ENCODE measurements at places on chromosomes 12 and 14.

DNA sequence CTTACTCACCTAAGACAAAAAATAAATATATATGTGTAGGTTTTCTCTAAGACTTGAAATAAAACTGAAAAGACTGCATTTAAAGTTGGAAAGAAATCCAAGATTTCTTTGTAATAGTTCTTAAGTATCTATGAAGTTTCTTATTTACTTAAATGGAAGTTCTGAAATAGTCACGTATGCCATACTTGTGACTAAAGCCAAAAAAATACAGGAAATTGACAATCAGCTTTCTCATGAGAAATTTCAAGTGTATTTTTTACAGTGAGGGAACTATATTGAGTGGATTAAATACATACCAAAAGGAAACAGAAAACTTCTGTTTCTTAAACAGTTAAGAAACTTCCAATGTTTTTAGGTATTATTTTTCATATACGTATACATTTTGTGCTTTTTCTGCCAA, 188.1 kb downstream of the DPY19L2 start:
- no peak for DNase-seq

DNA sequence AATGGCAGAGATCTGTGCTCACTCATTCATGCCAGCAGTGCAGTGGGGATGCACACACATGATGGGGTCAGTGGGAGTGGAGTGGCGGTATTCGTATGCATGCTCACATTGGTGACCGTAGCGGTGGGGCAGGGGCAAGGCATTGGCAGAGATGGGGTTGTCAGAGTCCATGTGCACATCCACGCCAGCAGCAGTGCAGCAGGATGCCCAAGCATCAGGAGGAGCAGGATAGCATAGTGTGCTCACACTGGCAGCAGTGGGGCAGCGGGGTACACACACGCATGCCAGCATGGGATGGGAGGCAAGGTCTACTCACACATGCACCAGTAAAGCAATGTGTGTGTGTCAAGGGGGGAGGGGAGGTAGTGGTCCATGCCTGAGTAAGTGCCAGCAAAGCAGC, 89.4 kb upstream of the GARIN6 start:
- peak; percentile 35 for DNase-seq

GRCh38 chr12:72673853-72674252, 401.7 kb downstream of the TRHDE start:
- DNase-seq = no peak

GRCh38 chr14:81826081-81826480, 292.4 kb upstream of the SEL1L start:
- no peak for DNase-seq

GRCh38 chr14:59482541-59483331, 1.5 kb downstream of the L3HYPDH start:
- DNase-seq = no peak

GRCh38 chr12:104910196-104910840, 47.8 kb downstream of the SLC41A2 start:
- DNase-seq = no peak

Measured in psoas muscle (tissue), 8 donors.